ENCODE measurements at places on chromosomes 11 and 22.

DNA sequence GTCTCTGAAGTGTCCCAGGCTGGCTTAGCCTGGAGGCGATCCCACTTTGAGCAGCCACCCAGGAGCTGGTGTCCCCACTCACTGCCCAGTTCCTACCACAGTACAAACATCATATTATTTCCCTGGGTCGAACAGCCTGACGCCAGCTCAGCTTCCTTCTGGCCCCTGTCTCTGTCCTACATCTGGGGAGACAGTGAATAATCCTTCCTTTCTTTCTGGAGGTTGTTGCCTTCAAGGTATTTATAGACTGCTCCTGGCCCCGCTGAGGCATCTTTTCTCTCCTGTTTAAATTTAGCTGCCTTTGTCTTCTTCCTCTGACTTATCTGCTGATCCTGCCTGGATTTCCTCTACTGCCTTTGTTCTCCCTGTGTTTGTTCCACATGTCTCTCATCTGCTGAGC, 56.8 kb upstream of the LRRC55 start:
- DNase-seq: no peak

GRCh38 chr11:101555366-101555765, 28.4 kb downstream of the TRPC6 start:
- DNase-seq: no peak

DNA sequence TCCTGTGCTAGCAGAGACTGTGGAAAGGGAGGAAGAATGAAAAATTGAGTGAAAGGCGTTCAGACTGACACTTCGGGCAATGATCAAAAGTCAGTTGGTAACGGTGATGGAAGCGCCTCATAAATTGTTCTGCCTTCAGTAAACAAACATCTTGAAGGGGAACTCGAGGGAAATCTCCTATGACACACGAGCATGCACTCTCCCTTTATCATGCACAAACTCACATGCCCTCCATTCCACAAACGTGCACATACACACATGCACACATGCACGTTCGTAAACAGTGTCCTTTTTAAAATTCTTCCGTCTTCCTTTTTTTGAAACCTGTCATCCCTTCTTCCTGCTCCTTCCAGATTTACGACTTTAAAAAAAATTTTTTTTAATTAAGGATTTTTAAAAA, 77.8 kb upstream of the TMEM45B start:
- DNase-seq: no peak

DNA sequence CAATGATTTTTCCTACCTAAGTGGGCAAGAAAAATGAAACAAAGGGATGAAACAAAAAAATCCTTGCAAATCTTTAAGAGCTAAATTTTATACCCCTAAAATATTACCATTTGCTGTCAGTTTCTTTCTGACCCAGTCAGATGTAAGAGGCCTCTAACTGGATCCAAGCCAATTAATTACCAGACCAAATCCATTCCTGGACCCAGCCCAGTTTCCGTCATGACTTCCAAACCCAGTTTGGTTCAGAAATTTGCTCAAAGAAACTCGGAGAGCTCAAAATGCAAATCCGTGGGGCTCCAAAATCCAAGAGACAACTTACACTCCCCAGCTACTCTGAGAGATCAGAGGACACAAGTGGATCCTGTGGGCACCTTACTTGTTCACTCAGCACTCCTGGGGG, 46.8 kb downstream of the TRIM44 start:
- no peak for DNase-seq

DNA sequence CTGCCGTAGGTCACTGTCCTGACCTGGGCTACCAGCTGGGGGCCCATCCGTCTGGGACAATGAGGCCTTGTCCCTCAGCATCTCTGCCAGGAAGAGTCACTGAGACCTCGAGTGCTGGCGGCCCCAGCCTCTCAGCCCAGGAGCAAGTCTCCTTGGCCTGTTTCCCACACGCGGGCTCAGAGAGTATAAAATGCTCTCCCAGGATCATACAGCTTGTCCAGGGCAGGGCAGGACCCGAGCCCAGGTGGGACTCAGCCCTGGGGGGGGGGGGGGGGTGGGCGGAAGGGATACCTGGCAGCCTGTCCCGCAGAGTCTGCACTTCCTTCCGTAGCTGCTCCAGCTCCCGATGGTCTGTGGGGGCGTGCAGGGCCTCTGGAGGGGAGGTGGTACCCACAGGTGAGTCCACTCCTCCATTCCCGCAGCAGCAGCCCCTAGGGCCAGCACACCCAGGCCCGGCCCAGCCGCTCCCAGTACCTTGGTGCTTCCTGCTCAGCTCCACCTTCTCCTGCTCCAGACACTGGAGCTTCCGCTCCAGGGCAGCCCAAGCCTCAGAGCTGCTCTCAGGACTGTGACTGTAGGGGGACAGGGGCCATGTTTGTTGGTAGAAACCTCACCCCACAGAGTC, 7.9 kb downstream of the CDC42BPG start:
- no peak for DNase-seq
